ENCODE measurements at places on chromosomes 7 and 10.

- no peak for DNase-seq
Measured at GRCh38 chr7:112987171-112987570, 99.5 kb downstream of the GPR85 start.

DNA sequence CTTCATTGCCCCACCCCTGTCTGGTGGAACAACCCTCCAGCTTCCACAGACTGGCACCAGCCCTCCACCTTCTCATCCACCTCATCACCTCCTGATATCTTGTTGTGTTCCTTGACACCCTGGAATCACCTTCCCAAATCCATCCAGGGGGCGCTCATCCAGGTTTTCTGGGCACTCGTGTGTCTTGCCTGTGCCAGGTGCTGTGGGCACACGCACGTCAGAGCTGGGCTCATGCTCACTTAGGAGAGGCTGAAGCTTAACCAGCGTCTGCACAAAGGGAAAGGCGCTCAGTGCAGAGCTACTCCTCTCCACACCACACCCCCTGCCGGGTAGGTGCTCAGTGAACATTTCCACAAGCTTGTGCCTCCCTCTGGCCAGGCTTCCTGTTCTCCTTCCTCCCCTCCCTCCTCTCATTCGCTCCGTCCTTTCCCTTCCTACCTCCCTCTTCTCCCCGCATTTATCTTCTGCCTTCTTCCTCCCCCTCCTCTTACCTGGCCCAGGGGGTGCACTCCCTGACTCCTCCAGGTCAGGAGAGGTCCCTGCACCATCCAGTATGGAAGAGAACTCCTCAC lies 4.8 kb downstream of the ADCYAP1R1 start:
- DNase-seq: no peak

GRCh38 chr7:44184873-44185446 lies 4.3 kb downstream of the GCK start:
- DNase-seq: no peak

GRCh38 chr10:52297747-52298146 lies 16.3 kb upstream of the DKK1 start:
- DNase-seq: no peak

DNA sequence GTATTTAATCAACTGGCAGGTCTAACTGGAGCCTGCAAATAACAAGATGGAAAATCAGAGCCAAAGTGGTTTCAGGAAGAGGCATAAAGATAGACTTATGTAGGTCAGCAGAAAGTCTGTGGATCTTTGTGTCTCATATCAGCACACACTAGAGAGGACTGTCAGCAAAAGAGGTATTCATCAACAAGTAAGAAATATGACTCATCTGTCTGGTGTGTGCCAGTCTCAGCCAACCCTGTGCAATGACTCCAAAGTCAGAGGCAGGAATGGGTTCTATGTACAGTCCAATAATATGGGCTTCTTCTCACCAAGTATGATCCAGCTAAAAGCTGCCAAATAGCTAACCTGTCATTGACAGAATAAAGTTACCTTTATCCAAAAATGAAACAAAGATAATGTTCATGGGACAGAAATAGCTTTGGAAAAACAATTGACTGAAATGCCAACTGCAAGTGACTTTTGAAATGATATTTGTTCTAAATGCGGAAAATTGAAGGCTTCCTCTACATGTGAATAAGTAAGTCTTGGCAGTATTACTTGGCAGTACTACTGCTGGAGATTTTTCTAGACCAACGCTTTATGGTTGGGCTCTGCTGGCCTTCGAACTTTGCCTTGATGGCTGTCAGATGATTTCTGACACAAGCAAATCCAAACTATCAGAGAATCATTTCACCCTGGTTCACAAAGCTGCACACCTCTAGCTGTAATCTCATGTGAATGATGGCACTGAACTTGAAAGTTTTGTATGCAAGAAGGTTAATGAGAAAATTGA lies 272.3 kb upstream of the SEMA3C start:
- no peak for DNase-seq

GRCh38 chr7:114916261-114916892 lies 5.5 kb upstream of the MDFIC start:
- DNase-seq: no peak

GRCh38 chr10:31290386-31290785 lies 28.6 kb upstream of the ZEB1 start:
- DNase-seq: no peak

Data from putamen (tissue), 1 donor.